ENCODE measurements at places on chromosomes 16 and 17.

DNA sequence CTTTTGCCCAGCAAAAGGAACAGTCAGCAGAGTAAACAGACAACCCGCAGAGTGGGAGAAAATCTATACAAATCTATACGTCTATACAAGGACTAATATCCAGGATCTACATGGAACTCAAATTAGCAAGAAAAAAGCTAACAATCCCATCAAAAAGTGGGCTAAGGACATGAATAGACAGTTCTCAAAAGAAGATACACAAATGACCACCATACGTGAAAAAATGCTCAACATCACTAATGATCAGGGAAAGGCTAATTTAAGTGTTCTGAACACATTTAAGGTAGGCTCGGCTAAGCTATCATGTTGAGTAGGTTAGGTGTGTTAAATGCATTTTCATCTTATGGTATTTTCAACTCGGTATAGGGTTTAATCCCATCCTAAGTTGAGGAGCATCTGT, 598.0 kb downstream of the WWOX start:
- no peak for DNase-seq

DNA sequence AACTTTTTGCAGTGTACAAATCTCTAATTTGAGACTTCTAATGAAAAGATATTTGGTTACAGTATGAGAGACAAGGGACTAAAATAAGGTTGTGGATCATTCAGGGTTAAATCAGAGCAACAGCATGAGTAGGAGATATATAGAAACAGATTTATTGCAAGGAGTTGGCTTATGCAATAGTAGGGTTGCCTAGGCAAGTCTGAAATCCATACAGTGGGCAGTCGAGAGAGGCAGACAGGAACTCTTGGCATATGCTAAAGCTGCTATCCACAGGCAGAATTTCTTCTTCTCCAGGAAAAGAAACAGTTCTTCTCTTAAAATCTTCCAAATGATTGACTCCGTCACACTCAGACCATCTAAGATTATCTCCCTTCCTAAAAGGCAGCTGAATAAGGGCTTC, 500.8 kb downstream of the MAF start:
- no peak for DNase-seq

GRCh38 chr16:2964475-2965336, 631 bp downstream of the KREMEN2 start:
- no peak for DNase-seq

GRCh38 chr16:29712809-29713208, 33.0 kb downstream of the C16orf54 start:
- no peak for DNase-seq

DNA sequence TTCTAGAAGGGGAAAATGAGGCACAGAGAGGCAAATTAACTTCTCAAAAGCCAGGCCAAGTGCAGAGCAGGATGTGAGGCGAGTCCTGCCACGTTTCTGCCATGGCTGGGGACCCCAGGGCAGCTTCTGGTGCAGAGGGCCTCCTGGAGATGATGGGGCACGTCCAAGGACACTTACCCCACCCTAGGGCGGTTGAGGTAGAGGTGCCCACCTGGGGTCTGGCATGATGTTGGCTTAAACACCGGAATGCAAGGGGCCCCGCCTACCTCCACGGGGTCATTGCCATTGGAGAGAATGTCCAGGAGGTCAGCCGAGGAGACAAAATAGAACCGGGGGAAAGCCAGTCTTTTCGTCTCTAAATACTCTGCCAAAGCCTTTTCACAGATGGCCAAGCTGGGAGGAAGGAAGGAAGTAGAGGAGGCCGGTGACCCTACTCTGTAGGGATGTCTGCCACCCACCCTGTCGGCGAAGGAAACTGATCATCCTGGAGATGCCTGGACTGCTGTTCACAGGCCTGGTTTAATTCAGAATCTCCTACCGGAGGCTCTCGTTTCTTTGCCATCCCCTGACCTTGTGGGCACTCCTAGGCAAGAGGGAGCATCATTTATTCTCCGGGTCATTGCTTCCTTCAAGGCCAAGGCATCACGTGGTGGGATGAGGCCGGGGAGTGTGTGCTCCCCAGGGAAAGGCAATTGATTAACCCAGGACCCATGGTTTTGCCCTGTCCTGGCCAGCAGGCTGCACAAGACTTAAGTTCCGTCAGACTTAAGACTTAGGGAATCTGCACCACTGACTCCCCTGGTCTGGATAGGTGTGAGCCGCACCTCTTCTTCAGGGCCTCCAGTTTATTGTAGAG, 70.5 kb downstream of the DNAH17 start:
- DNase-seq, result no peak

- no peak for DNase-seq
Observed at GRCh38 chr17:44807817-44808155, 22.3 kb downstream of the GJC1 start.

- no peak for DNase-seq
Observed at GRCh38 chr17:35866341-35866950, 2.2 kb downstream of the HEATR9 start.

GRCh38 chr17:5330981-5331380, 48.9 kb downstream of the RABEP1 start:
- DNase-seq, result no peak

DNA sequence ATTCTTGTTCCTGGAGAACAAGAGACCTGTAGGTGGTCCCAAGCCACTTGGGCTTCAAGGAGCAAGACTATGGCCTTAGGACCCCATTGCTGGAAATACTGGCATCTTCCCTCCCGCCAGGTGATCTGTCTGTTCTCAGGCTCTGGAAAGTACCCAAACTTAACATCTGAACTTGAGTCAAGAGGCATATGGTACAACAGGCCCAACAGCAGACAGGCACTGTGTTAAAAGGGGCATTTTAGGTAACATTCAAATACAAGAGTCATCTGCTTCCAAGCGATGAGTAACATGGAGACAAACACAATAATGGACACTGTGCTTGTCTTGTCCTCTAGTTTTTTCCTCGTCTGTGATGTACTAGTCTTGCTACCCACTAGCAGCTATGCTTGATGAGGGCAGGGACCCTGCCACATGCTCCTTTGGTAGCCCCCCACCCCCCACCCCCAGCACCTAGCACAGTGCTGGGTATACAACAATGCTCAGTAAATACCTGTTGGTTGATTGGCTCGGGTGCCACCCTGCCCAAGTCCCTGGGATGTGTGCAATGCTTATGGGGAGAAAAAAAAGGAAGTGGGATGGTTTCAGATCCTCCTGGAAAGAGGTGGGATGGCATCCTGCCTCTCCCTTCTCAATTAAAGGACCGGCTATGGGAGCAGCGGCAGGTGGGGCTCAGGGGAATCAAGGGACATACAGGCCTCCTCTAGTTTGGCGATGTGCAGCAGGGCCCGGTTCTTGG, 19.4 kb downstream of the CSF3 start:
- no peak for DNase-seq

DNA sequence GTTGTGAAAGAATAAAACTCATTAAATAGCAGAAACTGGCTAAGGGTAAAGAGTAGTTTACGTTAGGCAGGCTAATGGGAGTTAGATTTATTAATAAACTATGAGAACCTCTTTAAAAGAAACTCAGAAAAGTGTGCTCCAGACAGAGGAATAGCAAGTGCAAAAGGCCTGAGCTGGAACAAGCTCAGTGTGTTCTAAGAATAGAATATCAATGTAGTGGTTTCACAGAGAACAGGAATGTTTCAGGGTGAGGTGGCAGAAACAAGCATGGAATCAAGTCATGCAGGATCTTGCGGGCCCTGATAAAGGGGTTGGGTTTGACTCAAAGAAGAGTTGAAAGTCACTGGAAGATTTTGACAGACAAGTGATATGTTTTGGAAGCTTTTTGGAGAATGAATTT, 164.0 kb upstream of the HS3ST3A1 start:
- no peak for DNase-seq

DNA sequence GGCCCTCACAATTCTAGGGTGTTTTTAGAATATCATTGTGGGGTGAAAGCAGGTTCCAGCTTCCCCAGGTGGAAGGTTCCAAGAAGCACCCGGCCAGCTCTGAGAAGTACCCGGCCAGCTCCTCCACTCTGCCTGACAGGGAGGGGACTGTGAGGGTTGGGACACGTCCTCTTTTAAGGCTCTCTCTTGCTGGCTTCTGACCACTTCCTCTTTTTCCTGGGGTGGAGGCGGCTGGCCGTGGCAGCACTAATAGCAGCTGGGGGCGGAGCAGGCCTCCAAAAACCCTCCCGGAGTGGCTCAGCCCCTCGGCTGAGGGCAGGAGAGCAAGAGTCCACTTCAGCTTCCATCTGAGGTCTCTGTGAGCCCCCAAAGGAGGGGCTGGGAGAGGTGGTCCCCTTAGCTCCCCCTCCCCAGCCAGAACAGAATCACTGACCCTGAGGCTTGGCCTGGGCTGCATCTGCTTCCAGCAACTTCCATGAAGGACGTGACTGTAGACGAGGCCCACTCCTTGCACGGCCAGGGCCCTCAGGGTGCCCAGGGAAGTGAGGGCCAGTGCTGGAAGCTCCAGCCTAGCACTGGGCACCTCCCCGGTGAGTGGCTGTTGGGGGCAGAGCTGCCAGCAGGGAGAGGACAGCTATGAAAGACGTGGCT, 26.7 kb upstream of the PLCG2 start:
- peak; percentile 91 for DNase-seq

- no peak for DNase-seq
Observed at GRCh38 chr17:66348584-66349165, 46.3 kb downstream of the PRKCA start.

GRCh38 chr16:2919511-2920255, 8.0 kb downstream of the FLYWCH1 start:
- DNase-seq, result peak; percentile 8

DNA sequence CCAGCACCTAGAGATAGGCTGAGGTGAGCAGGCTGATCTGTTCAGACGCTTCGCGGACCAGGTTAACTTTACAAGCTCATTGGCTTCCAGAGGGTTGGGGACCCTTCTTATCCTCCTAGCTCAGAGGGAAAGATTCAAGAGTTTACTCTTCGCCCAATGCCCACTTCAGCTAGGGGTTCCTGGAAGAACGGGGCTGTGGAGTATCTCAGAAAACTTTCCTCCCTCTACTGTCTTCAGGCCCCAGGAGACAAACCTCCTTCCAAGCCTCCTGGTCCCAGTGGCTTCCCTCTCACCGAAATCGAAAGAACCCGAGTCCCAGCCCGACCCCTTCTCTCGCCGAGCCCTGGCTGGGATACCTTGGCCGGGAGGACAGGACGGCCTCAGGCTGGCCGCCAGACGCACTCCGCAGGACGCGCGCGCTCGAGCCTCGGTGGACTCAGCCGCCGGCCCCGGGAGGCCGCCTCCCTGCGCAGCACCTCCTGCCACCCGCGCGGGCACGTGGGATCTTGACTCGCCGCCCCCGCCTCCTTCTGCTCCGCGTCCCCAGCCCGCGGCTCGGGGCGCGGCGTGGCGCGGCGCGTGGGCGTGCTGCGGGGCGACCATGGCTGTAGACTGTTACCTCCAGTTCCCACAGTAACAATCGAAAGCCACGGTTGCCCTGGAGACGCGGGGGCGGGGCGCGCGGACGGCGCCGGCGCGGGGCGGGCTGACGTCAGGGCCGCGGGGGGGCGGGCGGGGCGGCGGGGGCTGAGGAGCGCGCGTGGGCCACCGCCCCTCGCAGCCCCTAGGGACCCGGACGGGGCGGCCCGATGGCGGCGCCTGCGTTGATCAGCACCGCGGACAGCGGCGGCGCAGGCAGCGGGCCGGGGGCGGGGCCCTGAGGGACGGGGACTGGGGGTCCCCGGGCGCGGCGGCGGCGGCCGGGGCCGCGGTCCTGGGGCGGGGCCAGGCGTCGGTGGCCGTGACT, 5.3 kb upstream of the HIC1 start:
- DNase-seq, result no peak

DNA sequence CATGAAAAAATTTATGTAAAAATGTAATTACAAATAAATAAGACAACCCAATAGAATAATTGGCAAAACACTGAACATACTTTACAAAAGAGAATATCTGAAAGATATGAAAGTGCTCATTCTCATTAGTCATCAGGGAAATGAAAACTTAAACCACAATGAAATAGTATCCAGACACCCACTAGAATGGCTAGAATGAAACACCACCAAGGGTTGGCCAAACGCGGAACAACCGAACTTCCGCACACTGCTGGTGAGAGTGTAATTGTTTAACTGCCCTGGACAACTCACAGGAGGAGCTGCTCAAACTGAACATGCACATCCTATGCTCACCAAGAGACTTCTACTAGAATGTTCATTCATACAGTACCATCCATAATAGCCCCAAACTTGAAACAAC, 5.8 kb upstream of the ZDHHC7 start:
- DNase-seq, result peak; percentile 16

DNA sequence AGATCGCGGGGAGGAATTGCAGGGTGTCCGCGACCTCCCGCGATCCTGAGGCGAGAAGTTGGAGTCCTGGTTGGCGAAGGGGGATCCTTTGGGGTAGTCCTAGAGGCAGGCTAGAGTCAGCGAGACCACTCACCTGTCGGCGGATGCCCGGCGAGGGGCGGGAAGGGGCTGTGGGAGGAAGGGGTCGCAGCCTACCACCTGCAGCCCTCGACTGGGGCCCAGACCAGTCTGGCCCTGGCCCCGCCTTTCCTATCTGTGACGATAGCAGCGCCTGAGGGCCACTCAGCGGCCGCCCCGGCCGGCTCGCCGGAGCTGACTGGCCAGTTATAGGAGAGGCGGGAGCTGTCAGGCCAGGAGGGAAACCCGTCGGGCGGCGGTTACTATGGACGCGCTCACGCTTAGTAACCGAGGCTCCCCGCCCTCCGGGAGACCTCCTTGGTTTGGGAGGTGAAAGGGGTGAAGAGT, at the start of gene TEKT3:
TEKT3 (minus strand) TSS at position 213 of the 465 bp plus-strand sequence. CDS start 10,012 bp downstream, outside the sequence.
- DNase-seq, result no peak

- no peak for DNase-seq
Observed at GRCh38 chr17:15175356-15175755, 89.8 kb downstream of the PMP22 start.

DNA sequence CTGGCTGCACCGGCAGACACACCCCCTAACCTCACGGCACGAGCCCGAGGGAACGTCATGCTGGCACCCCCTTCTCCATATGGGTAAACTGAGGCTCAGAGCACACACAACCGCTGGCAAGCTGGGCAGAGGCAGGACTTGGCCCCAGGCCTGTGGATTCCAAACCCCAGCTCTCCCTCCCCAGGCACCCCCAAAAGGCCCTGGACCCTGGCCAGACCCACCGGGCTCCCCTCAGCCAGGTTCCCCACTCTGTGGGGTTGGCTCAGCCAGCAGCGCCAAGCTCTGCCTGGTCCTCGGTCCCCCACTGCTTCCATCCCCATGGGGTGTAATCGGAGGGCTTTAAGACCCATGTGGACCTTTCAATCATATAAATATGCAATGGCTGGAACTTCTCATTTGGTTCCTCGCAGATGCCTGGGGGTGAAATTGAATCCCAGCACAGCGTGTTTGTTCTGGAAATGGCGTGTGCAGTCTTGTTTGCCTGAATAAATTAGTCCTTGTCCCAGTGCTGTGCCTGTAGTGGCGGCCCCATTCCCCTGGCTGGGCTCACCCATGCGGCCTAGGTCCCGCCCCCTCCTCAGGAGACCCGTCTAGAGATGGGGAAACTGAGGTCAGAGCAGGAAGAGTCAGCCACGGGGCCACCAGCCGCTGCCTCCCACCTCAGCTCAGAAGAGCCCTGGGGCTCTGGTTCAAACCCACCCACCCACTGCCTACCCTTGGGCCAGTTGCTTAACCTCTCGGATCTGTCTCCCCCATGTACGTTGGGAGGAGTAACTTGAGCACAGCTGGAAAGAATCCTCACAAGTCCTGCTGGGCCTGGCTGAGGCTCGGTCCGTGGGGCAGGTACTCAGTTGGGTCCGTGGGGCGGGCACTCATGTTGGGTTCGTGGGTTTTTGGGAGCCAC, 57.3 kb downstream of the ZFPM1 start:
- no peak for DNase-seq

Data from bone marrow (tissue), 2 donors.